ENCODE measurements at places on chromosomes 3 and 15.

DNA sequence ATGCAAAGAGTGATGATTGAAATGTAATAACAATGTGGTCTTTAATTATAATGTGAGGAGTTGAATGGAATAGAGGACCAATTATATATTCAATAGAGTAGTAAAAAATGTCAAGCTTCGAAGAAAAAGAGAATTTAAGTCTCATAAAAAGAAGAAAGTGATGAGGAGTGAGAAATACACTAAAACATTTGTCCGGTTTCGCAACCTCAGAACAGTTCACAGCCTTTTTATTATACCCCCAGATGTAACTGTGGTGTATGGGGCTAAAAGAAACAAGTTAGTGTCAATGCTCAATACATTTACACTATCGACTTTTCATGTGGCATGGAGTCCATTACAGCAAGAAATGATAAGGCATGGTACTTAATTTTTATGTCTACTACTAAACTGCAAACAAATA, 386.5 kb upstream of the ATP11B start:
- DNase-seq = no peak

- DNase-seq = no peak
Measured at GRCh38 chr3:75781079-75781745, 4.1 kb downstream of the ZNF717 start.

- DNase-seq = no peak
Measured at GRCh38 chr3:113103588-113103987, 107.8 kb upstream of the BOC start.

- no peak for DNase-seq
Measured at GRCh38 chr3:146881356-146881755, 276.2 kb upstream of the PLSCR5 start.

- no peak for DNase-seq
Measured at GRCh38 chr3:50150404-50150750, 4.7 kb upstream of the SEMA3F start.

GRCh38 chr15:96093063-96093462, 237.4 kb upstream of the NR2F2 start:
- no peak for DNase-seq

GRCh38 chr15:50166216-50166615, 15.8 kb upstream of the SLC27A2 start:
- no peak for DNase-seq

DNA sequence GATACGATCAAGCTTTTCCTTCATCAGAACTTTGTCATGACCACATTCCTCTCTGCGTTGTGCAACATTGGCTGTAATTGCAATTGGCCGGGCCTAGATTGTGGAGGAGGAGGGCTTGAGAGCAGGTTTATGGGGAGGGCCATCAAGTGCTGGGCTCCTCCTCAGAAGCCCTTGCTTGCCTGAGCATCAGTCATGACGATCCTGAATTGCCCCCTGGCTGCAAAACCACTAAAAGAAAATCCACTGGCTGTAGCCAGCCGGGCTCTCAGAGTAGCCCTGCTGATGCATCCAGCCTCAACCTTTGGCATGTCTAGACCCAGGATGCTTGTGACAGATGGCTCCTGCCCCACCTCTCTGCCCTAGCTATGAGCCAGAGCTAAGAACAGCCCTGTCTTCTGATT, 13.4 kb upstream of the TRH start:
- no peak for DNase-seq

GRCh38 chr3:171099911-171100310, 73.4 kb upstream of the SLC2A2 start:
- no peak for DNase-seq

DNA sequence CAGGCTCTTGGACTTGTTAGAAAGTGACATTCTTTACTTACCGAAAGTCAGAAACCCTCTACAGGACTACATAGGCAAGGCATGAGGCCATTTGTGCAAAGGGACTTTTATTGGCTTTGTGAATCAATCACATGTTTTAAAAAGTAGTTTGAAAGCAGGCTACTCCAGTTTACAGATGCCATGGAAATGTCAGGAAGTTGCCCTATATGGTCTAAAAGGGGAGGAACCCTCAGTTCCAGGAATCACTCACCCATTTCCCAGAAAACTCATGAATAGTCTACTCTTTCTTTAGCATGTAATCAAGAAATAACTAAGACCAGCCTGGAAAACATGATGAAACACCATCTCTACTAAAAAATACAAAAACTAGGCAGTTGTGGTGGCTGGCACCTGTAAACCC, 51.0 kb upstream of the MKRN3 start:
- no peak for DNase-seq

- DNase-seq = no peak
Measured at GRCh38 chr3:87236093-87236492, 9.0 kb downstream of the CHMP2B start.

DNA sequence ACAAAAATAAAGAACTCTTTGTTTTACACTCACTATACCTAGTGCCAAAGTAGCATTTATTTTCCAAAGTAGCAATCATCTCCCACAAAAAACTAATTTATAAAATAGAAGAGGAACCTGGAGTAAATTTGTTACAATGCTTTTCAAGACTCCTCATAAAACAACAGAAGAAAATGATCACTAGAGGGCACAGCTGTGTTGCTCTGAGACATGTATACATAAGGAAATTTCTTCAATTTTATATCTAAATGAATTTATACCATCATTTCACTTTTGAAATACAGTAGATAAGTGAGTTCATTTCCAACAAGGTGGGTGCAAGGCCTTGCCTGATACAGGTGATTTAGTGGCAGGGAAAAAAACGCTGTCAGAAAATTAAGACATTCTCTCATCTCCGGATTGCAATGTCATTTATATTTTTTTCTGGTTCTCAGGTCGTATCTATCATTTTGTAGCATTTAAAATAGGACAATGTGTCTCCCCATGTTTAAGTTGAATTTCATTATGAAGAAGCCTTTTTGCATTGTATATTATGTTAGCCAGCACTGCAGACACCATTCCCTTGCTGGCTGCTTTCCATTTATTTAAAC, 25.3 kb upstream of the ARHGEF26 start:
- no peak for DNase-seq

- DNase-seq = no peak
Measured at GRCh38 chr15:26941489-26941888, 29.5 kb upstream of the GABRG3 start.

DNA sequence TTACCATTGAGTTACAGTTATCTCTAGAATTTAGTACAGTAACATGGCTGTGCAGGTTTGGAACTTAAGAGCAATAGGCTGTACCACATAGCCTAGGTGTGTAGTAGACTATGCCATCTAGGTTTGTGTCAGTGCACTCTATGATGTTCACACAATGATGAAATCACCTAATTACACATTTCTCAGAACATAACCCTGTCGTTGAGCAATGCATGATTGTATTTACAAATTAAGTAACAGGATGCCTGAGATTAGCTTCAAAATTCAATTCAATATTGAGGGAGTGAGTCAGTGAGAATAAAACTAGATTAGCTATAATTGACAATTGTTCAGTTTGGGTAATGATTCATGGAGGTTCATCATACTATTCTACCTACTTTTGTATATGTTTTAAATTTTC, 633.8 kb downstream of the IGSF11 start:
- DNase-seq = no peak

DNA sequence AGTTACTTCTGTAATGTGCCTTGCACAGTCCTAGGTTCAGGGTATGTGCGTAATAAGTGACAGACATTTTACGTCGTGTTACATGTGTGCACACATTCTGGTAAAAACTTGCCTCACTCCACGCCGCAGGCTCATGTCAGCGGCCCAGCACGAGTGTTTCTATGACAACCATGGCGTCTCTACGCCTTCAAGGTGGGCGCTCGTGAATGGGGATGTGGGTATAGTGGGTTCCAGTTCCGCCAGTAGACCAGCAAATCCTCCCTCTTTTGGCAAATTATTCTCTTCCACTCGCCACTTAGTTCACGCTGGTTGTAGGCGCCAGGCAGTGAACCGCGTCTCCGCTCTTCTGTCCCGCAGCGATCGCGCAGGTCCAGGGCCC, 40.3 kb downstream of the CHST14 start:
- no peak for DNase-seq

DNA sequence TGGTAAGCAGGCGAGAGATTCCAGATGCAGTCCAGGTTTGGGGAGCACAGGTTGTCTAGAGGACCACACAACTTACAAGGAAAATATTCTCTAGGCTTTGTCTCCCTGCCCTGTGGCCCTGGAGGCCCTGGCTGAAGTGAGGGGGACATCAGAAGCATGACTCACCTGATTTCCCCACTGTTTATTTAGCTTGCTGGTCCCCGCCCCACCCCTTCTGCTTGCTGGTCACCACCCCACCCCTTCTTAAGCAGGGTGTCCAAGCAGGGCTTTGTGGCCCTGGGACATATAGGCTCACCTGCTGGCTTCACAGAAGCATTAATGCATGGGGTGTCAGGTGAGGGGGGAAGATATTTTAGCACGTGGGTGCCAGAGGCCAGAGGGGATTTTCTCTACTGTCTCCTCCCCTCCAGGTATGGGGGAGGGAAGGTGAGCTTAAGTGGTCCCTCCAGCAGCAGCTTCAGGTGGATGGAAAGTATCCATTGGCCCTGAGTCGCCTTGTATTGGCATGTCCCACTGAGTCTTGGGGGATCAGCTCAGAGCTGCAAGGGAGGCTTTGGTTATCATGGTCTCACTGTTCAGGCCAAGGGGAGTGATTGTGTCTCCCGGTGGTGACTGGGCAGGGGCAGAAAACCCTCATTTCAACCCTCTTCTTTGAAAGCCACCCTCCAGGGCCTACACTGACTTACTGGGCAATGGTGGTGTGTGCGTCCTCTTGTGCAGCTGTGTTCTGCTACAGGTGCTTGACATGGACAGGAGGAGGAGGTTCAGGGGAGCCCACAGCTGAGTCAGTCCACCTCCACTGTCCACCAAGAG, 49.8 kb downstream of the GASK1A start:
- DNase-seq = no peak

DNA sequence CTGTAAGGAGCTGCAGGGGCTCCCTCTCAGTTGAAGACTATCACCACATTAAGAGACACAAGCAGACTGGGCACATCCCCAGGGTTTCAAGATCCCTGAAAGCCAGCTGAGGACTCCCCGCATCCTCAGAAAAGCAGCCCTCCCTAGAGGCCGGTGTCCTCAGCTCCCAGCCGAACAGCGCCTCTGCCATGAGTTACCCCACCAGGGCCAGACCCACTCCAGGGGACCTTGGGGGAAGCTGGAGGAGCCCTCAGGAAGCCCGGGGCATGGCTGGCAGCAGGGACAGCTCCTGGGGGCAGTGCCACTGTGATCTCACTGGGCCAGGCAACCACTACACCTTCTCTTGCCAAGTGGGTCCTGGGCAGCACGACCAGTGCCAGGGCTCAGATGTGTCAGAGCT, 8.1 kb downstream of the KLF15 start:
- no peak for DNase-seq

- no peak for DNase-seq
Measured at GRCh38 chr3:109257269-109257668, 59.0 kb downstream of the DPPA2 start.

DNA sequence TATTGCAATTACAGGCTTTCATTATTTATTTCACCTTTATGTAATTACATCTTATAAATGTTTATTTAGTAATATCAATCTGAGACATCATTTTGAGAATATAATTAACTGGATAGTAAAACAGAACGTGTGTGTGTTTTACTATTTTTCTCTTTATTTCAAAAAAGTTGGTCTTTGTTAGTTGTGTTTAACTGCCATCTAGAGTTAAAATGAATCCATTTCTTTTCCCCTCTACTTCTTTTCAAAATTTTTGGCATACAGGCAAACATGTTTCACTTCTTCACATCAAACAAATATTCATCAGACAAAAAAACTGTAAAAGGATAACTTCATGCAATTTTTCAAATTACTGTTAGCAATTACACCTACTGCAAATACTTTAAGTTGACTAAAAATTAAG, 61.1 kb downstream of the FEZF2 start:
- DNase-seq = no peak

- DNase-seq = no peak
Measured at GRCh38 chr15:97045666-97046421, 715.3 kb downstream of the NR2F2 start.

DNA sequence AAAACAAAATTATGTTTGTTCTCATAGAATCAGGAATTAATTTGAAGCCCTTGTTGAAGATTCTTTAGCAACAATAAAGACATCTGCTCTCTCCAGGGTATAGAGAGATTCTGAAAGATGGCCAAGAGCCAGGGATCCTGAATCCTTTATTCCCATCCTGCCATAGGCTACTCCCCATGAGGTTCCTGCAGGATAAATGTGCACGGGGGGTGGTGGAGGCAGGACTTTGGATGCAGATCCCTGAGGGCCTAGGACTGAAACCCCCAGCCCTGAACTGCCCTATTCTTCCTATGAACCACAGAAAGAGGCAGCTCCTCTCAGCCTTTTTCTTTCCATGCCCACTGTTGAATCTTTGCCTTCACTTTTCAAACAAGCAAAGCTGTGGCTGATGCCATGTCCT, 17.1 kb downstream of the TMEM108 start:
- no peak for DNase-seq

DNA sequence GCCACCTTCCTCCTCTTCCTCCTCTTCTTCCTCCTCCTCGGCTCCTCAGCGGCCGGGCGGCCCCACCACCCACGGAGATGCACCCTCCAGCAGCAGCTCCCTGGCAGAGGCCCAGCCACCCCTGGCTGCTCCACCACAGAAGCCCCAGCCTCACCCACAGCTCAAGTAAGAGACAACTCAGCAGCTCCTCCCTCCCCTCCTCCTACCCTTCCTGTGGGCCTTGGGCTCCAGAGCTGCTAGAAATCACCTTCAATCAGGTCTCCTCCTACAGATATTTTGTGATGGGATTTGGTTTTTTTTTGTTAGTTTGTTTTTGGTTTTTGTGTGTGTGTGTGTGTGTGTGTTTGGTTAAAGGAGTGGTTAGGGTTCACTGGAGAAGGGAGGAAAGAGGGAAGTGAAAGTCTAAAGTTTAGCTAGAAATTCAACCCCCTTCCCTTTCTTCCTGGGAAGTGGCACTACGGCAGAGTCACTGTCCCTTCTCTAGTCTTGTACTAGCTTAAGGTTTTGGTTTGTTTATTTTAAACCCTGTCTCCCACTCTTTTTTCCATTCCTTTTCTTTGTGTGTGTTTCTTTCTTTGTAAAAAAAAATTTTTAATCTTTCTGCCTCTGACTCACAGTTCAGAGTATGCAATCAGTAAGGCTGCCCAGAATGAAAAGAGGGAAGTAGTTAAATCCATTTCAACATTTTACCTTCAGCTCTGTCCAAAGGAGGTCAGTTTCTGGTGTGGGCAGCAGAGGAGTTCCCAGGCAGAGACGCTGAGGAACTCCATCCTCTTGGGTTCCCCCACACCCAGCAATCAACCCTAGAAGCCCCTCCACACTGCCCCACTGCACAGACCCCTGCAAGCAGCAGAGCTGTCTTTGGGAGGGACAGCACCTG, 29.0 kb upstream of the TIMP4 start:
- DNase-seq = peak; percentile 74

DNA sequence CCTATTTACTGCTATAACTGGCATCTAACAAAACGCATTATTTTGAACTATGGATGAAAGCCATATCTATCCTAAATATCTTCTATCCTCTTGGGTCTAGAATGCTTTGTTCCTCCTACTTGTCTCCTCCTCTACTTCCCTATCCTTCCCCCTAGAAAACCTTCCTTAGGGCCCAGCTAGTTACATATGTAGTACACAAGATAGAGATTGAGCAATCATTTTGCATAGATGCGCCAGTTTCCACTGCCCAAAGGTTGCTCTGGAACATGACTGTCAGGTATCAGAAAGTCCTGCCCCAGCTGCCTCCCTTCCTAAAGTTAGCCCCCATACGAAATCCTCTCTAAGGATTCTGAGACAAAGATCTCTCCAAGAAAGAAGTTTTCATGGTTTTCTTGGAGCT, 55.1 kb downstream of the GPR160 start:
- no peak for DNase-seq
